ENCODE measurements at places on chromosomes 7 and 10.

DNA sequence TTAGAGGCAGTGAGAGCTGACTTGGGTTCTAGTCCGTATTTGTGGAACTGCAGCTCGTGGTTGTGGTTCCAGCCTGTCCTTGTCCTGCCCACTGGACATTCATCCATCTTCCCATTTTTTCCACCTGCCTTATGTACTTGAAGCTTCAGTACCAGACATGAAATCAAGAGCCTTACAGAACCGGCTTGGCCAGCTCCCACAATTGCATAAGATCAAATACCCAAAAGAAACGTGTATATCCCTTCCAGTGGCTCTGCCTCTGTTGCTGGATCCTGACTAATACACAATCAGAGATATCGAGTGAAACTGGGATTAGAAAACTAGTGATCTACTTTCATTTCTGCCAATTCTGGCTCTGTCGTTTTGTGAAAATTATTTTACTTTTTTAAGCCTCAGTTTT is 23.8 kb upstream of the LIPA start:
- DNase-seq, result no peak

DNA sequence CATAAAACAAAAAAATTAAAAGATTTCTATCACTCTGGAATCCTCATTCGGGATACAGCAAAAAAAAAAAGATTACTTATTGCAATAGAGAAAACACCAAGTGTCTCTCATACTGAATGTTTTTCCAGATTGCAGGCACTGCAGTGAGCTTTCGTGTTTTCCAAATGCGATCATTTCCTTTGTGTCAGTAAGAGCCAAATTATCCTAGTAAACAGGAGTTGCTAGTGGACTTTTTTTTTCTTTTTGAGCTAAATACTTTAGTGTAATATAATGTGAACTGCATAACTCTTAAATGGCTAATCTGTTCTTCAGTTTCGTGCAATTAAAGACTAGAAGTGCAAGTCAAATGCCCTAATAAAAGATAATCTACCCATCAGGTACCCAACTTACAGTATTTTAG is 44.4 kb upstream of the TOMM7 start:
- peak; percentile 87 for DNase-seq

- peak; percentile 67 for DNase-seq
These were observed 386 bp downstream of the ABHD11 start for GRCh38 chr7:73738220-73738611.

GRCh38 chr10:4945766-4946717 is 17.2 kb upstream of the AKR1C1 start:
- no peak for DNase-seq

- no peak for DNase-seq
These were observed 1.3 kb downstream of the ZMIZ2 start for GRCh38 chr7:44749992-44750391.

All from EH (cell line).